A549 treated with Hydrocortisone at 1 μM for 4 hours (cell line): ENCODE measurements at places on chromosomes 1 and 21. TPM values are rescaled to one million over a fixed set of nuclear protein-coding genes. Genes with fewer than 3 reads are reported as not detected.

CTH gene
- 1.4 to 1.9 TPM (median 1.7 TPM) in 5 replicates for total RNA-seq

UBL4B gene
- not detected in 5 replicates for total RNA-seq

IRF6 gene
- 0.15 to 0.18 TPM (median 0.18 TPM) in 5 replicates for total RNA-seq

TMPRSS15 gene
- total RNA-seq: not detected in 5 replicates

SIM2 gene
- total RNA-seq: 6.7 to 7.7 TPM (median 6.9 TPM) in 5 replicates
